ENCODE measurements at places on chromosomes 7 and 10. TPM values are rescaled to one million over a fixed set of nuclear protein-coding genes. Genes with fewer than 3 reads are reported as not detected.

The HDAC9 gene
- total RNA-seq = 0.95 TPM

The TMEM72 gene
- not detected for total RNA-seq

The TSPAN12 gene
- not detected for total RNA-seq

The CUL2 gene
- total RNA-seq = 47.1 TPM

The MOGAT3 gene
- total RNA-seq = not detected

The PIP4K2A gene
- 89.5 TPM for total RNA-seq

The JAKMIP3 gene
- total RNA-seq = 0.41 TPM

The NEBL gene
- total RNA-seq = not detected

The ALOX5 gene
- 3.9 TPM for total RNA-seq

The ITGB8 gene
- total RNA-seq = not detected

The ZNF273 gene
- 9.9 TPM for total RNA-seq

The SPDYE5 gene
- not detected for total RNA-seq

The ACTL6B gene
- total RNA-seq = not detected

The SYT15 gene
- total RNA-seq = 0.22 TPM

DNA sequence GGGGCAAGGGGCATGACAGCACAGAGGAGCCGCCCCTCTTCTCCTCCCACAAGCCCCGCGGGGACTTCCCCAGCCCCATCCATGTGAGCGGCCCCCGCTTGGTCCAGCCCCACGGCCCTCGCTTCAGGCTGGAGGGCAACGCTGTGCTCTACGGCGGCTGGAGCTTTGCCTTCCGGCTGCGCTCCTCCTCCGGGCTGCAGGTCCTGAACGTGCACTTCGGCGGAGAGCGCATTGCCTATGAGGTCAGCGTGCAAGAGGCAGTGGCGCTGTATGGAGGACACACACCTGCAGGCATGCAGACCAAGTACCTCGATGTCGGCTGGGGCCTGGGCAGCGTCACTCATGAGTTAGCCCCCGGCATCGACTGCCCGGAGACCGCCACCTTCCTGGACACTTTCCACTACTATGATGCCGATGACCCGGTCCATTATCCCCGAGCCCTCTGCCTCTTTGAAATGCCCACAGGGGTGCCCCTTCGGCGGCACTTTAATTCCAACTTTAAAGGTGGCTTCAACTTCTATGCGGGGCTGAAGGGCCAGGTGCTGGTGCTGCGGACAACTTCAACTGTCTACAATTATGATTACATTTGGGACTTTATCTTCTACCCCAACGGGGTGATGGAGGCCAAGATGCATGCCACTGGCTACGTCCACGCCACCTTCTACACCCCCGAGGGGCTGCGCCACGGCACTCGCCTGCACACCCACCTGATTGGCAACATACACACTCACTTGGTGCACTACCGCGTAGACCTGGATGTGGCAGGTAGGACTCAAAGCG, 5.1 kb downstream of the AOC1 start:
- no peak for DNase-seq

- DNase-seq = no peak
Observed at GRCh38 chr7:100191775-100192174, 14.1 kb downstream of the STAG3 start.

DNA sequence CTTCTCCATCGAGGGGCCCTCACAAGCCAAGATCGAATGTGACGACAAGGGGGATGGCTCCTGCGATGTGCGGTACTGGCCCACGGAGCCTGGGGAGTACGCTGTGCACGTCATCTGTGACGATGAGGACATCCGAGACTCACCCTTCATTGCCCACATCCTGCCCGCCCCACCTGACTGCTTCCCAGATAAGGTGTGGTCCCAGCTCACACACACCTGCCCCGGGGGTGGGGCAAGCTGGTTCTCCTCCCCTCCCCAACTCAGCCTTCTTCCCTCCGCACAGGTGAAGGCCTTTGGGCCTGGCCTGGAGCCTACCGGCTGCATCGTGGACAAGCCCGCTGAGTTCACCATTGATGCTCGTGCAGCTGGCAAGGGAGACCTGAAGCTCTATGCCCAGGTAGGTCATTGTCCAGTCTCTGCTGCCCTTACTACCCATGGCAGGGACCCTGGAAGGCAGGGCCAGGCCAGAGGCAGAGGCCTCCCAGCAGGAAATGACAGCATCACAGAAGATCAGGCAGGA, 11.0 kb downstream of the FLNC start:
- no peak for DNase-seq

- DNase-seq = no peak
Observed at GRCh38 chr7:150421831-150422230, 28.6 kb upstream of the GIMAP8 start.

GRCh38 chr10:61097026-61097425, 153.0 kb upstream of the RHOBTB1 start:
- no peak for DNase-seq

GRCh38 chr7:93249491-93250148, 17.5 kb downstream of the VPS50 start:
- no peak for DNase-seq

GRCh38 chr7:159112136-159113011, 32.3 kb downstream of the VIPR2 start:
- peak; percentile 30 for DNase-seq

DNA sequence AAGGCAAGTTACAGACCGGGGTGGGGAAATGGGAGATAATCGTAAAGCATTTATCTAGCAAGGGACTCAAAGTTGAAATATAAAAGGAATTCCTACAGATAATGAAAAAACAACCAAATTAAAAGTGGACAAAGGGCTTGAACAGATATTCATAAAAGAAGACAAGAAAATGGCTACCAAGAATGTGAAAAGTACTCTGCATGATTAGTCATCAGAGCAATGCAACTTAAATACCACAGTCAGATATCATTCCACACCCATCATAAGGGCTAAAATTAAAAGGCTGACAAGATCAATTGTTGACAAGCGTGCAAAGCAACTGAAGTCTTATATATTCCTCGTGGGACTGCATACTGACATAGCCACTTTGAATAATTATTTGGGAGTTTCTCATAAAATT, 124.6 kb upstream of the RSU1 start:
- DNase-seq = no peak

DNA sequence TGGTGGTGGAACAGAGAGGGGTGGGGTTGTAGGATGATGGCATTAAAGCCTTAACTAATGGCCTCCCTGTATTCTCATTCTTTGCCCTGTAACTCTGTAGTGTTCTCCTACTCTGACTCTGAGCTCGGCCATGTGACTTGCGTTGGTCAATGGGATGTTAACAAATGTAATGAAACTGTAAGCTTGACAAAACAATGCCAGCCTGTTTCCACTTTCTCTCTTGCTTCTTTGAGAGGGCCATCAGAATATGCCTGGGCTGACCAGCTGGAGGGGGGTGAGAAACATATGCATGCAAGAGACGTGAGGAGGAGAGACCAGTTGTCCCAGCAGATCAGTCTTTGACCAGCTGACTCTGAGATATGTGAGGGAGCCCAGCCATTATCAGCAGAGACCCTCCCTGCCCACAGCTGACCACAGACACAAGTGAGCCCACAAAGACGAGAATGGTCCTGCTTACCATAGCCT, 100.6 kb downstream of the ICA1 start:
- DNase-seq = no peak

DNA sequence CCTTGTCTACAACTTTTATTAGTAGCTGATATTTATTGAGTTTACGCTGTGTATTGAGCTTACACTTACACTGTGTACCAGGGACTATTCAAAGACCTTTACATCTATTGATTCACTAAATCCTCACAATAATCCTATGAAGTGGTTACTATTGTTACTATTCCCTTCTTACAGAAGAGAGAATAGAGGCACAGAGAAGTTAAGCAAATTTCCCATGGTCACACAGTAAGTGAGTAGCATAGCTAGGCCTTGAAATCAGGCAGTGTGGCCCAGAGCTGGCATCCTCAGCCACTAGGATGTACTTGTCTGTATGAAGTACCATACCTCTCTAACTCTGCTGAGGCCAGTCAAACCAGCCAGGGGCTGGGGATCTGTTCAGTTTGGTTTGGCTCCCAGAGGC, 7.6 kb downstream of the COL13A1 start:
- no peak for DNase-seq

DNA sequence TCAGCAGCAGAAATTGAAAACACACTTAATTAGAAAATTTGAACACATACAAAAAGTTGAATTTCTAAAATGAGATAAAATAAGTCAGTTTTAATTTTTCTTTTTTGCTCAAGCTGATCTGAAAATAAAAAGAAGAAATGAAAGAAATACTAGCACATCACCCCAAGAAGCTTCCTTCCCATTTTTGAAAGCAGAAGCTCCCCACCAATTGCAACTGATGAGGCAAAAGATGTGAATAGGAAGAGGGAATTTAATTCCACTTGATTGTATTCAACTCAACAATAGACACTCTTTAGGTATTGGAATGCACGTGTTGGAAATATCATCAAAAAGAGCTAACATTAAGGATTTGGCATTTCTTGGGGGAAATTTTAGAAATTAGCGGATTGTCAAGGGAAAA, 175.8 kb downstream of the TRIL start:
- no peak for DNase-seq

- no peak for DNase-seq
Observed at GRCh38 chr7:47937065-47937687, 11.1 kb downstream of the PKD1L1 start.

DNA sequence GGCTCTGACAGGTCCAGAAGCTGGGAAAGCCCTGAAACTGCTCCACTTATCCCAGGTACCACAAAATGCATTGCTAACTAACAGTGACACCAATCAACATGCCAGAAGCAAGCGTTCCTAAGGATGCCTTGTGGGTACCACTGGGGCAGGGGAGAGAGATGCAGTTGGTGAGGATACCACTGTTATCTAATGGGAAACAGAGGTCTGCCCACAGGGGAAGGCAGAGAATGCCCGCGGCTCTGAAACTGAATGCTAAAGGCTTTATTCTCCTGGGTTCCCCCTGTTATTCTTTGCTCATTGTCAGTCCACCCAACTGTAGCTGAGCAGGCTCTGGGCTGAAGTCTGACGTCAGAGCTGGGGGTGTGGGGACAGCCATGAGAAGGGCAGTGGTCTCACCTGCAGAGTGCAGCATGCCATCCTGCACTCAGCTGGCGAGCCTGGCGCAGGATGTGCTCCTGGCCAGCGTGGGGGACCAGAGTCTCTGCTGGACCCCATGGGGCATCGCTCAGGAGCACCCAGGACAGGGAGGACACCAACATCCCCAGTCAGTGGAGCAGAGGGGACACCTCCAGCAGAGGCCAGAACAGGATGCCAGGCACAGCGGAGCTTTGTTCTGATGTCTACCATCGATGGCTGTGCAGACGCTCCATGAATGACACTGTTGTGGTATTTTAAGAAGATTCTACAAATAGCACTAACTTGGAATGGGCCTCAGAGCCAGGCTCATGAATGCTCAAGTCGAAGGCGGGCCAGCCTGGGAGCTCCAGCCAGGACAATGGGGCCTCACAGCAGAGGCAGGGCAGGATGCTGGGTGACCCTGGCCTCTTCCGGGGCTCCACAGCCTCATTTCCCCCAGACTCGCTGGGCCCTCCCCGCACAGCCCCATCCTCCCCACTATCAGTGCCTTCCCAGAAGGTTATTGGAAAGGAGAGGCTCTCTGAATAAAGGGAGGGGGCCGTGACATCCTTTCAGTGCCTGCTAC, 95.8 kb downstream of the ARHGAP22 start:
- DNase-seq = no peak

DNA sequence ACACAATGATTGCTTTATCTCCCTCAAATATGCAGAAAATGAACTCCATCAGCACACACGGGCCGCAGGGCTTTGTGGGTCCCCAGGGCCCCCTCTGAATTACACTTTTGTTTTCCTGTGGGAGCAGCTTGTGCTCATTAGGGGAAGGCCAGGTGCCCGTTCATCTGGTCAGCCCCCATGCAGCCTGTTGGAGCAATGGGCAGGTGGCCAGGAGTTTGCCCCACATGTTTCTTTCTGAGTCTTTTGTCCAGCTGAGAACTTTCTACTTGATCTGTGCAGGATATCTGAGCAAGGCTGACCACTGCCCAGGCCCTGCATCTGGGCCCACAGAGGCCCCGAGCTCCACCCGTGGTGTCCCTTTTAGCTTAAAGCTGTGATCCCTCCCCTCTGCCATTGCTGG, 105.3 kb upstream of the FAM20C start:
- DNase-seq = no peak

- no peak for DNase-seq
Observed at GRCh38 chr10:60618861-60619260, 159.4 kb upstream of the CDK1 start.

- DNase-seq = no peak
Observed at GRCh38 chr10:111078505-111079185, 1.8 kb downstream of the ADRA2A start.

DNA sequence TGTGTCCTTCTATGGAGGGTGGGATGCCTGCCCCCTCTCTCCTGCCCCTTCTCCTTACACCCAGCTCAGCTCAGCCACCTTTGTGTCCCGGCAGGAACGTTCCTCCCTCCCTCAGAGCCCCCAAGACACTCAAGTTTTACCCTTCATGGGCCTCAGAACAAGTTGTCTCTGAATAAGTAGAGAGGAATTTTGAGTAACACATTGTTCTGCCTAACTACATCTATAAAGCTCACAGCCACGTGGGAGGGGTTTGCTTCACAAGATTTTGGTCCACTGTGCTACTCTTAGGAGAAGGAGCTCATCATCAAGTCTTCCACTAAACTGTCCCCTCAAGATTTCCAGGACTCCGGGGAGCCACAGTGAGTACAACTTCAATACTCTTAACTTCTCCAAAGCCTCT, 51.6 kb upstream of the ZNF32 start:
- DNase-seq = no peak
